ENCODE measurements at places on chromosomes 4 and X.

GRCh38 chr4:69831646-69832325 lies 28.2 kb downstream of the SULT1E1 start:
- no peak for DNase-seq

DNA sequence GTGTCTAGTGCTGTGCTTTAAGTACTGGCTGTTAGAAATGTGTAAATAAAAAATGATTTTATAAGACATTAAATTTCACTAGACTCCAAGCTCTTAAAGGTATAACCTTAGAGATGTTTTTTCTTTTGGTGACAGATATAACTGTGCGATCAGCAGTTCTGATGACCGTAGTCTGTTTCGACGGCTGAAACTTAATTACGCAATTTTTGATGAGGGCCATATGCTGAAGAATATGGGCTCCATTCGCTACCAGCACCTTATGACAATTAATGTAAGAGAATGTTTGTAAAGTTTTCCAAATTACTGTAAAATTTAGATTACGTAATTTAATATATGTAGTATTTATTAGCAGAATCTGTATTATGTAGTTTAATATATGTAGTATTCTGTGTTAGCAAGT lies 66.4 kb downstream of the HPGDS start:
- DNase-seq, result no peak

- DNase-seq, result no peak
These were observed 3.9 kb upstream of the CXCL13 start for GRCh38 chr4:77601614-77602187.

DNA sequence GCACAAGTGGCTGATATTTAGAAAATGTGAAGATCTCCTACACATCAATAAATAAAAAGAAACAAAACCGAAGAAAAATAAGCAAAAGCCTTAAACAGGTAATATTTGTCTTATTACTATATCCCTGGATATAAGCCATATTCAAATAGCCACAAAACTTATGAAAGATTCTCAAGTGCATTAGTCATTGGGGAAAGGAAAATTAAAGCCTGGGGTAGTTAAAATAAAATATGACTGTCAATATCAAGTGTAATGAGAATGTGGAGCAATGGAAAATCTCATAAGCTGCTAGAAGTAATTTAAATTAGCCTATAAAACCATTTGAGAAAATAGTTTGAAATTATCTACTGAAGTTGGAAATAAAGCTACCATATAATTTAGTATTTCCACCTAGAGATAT lies 399.9 kb downstream of the GASK1B start:
- DNase-seq, result no peak

- DNase-seq, result no peak
These were observed 181.4 kb upstream of the HCCS start for GRCh38 chrX:10929747-10930146.
